Activated CD8-positive, alpha-beta memory T cell treated with anti-CD3 and anti-CD28 coated beads for 48 hours (primary cell): ENCODE measurements at places on chromosomes 4 and X.

DNA sequence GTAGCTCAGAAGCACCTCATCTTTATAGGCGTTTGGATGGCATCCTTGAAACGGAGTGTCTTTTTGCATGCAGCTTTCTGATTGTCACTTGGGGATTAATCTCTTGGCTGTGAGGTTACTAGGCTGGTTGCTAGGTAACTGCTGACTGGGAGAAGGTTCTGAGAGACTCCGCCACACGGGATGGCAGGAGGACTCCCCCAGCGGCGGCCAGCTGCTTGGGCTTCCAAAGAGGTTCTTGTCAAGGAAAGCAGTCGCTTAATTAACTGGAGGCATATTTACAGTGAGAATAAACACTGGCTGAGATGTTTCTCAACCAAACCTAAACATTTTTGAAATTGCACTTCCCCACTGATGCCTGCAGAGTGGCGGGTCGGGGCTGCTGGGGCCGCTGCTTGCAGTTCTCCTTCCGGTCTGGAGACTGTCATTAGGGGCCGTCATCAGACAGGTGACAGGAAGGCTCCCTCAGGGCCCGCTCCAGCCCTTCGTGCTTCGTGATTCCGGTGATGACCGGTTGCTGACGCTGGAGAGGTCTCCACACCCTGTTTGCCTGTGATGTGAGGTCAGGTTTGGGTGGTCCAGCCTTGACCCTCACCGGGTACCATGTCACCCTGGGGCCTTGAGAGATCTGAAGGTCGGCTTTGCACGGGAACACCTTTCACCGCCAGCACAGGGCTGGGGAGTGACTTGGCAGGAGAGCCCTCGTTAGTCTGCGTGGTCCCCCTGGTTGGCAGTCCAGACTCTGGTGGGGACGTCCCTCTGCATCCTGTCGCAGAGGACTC is 9.1 kb downstream of the NSG1 start:
- no peak for DNase-seq

DNA sequence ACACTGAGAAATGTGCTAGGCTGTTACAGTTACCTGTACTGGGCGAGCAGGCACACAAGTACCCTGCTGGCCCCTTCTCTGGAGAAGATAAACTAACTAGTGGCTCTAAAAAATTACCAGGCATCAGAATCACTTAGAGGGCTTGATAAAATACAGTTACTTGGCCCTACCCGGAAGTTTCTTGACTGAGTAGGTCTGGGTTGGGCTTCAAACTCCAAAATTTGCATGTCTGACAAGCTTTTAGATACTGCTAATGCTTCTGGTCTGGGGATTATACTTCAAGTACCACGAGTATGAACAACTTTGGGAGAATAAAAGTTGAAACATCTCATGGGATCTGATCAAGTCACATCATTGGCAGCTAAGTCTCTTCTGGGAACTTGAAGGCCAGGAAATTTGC is 30.8 kb downstream of the CEP135 start:
- no peak for DNase-seq

DNA sequence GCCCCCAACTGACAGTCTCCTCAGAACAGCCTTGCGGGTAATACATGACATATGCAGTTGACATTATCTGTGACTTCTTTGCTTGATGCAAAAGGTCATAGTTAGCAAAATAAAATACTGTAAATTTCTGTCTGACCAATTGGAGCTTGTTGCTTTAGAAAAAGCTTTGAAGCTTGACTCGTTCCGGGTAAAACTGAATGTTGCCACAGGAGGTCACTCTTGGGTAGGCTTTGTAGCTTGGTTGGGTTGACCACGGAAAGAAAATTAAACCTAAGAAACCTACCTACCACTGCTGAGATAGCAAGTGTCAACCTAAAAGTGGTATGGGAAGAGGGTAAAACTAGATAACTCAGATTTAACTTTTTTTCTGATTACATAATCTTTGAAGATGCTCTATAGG is 23.2 kb downstream of the PRPS2 start:
- DNase-seq = no peak

DNA sequence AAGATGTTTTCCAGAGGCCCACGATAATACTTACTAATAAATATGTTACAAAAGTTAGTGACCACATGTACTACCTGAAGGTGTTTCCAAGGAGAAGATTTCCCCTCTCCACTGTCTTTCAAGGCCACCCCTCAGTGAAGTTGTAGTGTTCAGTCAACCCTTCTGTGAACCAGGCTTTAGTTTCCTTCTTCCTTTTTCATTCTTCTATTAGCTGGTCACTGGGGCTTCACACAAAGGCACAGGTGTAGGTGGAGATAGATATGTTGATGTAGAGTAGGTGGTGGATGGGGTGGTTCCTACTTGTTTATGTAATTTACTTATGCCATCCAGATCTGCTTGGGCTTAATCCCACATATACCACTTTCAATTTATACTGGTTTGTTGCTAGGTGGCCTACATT is 43.3 kb upstream of the ADAM29 start:
- DNase-seq = no peak

DNA sequence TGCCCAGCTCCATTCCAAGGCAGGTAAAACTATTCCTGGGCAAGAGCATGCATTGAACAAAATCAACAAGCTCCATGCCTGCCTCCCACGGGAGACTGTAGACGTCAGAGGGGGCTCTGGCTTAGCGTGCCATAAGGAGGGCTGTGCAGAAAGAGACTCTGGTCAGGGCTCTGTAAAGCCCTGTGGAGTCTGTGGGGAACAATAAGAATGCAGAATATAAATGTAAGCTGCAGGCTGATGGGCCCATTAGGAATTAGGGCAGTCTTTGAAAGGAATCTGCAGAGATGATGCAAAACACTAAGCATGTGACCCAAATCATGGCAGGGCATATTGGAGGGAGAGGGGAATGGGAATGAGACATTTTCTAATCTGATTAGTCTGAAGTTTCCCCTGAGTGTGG is 170.3 kb downstream of the EFHC2 start:
- DNase-seq = no peak

DNA sequence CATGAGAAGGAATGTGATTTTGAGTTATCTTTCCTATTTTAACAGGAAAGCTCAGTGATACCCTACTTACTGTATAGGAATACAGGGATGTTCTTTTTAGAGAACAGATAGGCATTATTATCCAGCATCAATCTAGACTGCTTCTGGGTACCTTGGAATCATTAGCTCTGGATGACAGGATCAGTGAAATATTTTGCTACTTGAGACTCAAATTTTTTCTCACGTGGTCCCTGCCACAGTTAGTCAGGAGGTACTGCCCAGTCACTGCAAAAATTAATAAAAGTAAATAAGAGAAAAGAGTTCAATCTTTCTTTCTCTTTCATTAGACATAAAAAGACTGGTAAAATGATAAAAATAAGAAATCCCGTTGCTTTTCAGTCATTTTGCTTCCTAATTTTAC is 5.5 kb downstream of the ZNF827 start:
- DNase-seq = no peak

DNA sequence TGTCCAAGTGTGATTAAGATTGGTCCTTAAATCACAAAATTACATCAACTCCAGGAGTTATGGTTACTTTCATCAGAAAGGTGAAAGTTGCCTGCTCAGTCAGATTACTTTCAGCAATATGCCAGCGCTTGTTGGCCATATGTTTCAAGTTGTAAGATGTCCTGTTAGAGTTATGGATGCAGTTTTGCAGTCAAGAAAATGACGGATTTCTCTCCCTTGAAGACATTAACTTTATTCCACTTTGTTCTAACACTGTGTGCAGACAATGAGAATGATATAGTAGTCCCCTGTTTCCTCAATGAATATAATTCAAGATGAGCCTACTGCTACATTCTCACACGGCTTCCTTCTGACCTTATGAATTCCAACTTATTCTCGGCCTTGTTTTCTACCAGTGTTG is 295.0 kb upstream of the ADGRL3 start:
- DNase-seq = no peak

GRCh38 chrX:78747971-78748370 is 451 bp downstream of the LPAR4 start:
- DNase-seq = no peak

DNA sequence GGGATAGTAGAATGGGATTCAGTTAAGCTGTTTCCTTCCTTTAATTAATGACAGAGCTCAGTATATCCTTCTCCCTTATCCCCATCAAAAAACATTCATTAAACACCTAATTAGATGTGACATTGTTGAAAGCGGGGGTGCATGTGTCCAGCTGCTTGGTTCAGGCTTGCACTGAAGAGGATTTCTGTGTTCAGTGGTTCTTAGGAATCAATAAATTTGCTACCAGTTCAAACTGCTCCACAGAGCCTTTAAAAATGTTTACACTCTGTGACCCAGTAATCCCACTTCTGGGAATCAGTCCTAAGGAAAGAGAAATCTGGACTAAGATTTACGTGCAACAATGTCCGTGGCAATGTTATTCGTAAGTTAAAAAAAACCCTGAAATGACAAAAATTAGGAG is 7.2 kb upstream of the TMEM255A start:
- DNase-seq = no peak

DNA sequence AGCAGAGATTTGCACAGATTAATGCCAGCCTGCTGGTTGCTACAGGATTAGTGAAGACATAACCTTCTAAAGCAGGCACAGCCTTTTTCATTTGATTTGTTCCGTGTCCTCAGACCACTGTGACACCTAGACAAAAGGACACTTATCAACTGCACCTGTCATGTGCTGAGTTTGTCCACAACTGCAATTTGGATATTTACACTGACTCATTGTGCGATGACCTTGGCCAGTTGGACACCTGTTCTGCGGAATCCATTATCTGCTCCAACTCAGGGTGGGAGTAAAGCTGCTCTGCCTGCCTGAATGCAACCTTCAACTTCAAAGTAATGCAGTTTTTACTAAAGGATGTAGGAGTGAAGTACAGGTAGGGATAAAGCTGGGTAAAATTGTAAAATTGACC is 4.1 kb upstream of the NR0B1 start:
- DNase-seq = no peak
